ENCODE measurements at places on chromosomes 11 and 22. TPM values are rescaled to one million over a fixed set of nuclear protein-coding genes. Genes with fewer than 3 reads are reported as not detected.

- no peaks in the 10 kb centered on the region for H3K36me3 ChIP-seq
- no peak for DNase-seq
- no peak overlapping the region for H3K4me3 ChIP-seq
Measured at GRCh38 chr11:34866375-34866774, 49.8 kb downstream of the APIP start.

The APOL5 gene
- total RNA-seq, result 0.09 TPM

DNA sequence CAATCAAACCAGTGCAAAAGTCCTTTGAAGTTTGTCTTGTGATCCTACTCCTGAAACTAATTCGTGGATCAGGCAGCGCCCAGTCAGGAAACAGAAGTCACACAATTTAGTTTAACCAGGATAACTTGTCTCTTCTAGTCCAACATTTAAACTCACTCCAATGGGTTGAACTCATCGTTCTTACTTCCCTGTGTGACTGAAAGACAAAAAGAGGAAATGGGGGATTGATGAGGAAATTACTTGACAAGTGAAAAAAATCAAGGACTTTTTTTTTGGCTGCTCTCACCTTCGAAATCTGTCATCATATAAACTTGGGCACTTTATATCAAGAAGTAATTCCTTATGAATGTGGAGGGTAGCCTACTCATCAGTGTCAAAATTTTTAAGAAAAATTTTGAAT, 78.4 kb downstream of the HSD17B12 start:
- no peak overlapping the region for H3K4me3 ChIP-seq
- no peak for DNase-seq
- peaks cover 3% of the 10 kb centered on the region for H3K36me3 ChIP-seq
- H3K27me3 ChIP-seq, result no peaks in the 10 kb centered on the region

- no peaks in the 10 kb centered on the region for H3K36me3 ChIP-seq
- H3K4me3 ChIP-seq, result no peak overlapping the region
- H3K27me3 ChIP-seq, result no peaks in the 10 kb centered on the region
- H3K4me1 ChIP-seq, result no peaks in the 10 kb centered on the region
Measured at GRCh38 chr11:74739546-74740270, 8.5 kb upstream of the CHRDL2 start.

DNA sequence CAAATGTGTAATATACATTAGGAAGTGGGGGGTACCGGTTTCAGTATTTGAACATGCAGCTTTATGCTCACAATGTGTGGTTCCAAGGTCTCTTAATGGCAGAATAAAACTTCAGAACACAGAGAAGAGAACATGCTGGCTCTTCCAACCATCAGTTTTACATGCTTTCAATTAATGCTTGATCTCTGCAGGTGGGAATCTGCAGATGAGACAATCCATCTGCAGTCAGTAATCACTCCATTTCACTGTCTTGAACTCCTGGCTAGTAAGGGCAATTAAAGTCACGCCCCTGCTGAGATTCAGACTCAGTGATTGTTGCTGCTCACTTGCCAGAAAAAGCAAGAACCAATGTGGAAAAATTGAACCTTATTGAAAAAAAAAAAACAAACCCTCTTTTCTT, 945.7 kb downstream of the DLG2 start:
- no peak overlapping the region for H3K27ac ChIP-seq
- no peaks in the 10 kb centered on the region for H3K27me3 ChIP-seq
- no peak overlapping the region for H3K4me3 ChIP-seq
- H3K4me1 ChIP-seq, result no peaks in the 10 kb centered on the region
- DNase-seq, result no peak

DNA sequence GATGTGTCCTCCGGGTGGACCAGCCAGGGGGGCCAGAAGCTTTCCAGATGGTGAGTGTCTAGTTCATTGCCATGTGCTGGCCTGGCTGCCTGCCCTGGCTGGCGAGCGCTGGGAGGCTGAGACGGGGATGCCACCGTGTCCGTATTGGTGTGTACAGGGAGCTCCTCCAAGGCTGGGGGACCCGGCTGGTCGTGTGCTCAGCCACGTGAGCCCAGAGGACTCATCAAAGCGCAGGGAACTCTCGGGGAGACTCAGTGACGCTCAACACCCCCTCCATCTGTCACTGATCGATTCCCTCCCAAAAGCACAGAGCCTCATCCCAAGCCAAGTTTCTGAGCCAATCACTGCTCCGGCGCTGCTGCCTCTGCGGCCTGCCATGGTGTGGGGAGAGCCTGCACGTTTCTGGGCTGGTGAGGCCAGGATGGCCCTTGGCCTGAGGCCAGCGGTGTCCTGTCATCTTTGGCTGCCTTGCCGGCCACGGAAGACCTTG, 423.7 kb downstream of the SHANK2 start:
- peaks cover 6% of the 10 kb centered on the region for H3K27me3 ChIP-seq
- no peak overlapping the region for H3K27ac ChIP-seq
- no peak overlapping the region for H3K4me3 ChIP-seq
- no peaks in the 10 kb centered on the region for H3K4me1 ChIP-seq

- H3K36me3 ChIP-seq, result no peaks in the 10 kb centered on the region
- H3K27ac ChIP-seq, result no peak overlapping the region
- no peaks in the 10 kb centered on the region for H3K27me3 ChIP-seq
Measured at GRCh38 chr11:133619973-133620372, 87.7 kb upstream of the OPCML start.

The SAA2 gene
- total RNA-seq, result 7.9 TPM

DNA sequence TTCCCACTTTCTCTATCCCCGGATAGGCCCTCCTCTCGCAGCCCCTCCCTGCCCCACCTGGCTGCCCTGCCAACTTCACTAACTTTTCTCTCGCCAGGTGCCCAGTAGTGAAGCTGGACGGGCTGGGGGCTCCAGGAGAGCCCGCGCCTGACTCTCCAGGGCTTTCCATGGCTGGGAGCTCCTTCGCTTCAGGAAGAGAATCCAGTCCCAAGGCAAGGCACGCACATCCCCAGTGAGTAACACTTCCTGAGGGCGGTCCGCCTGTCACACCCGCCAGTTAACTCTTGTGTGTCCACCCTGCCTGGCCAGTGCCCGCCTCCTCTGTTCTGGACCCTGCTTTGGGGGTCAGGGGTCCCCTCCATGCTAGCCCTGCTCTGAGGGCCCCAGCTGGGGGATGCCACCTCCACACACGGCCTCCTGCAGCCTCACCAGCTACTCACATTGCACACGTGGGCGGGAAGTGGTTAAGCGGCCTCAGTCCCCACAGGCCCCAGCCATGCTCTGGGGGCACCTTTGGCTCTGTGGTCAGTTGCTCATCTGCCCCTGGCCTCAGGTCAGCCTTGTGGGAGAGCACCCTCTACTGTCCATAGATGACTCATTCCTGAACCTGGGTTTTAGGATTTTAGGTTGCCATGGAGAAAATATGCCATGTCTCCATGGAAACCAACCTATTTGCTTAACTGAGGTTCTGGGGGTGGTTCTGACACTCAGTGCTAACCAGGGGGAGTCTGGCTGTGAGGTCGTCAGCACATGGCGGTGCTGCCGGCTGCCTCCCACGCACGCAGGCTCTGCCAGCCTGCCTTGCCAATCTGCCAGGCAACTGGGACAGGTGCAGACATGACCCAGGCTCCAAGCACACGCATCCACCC, at the start of gene RIN1:
Gene RIN1 (minus strand): TSS at position 201 of the 869 bp plus-strand sequence. CDS start 32 bp downstream, at position 169.
- peak within 1 kb of the TSS; percentile 47 for H3K27ac ChIP-seq
- DNase-seq, result no peak
- H3K27me3 ChIP-seq, result peaks cover 5% of the 10 kb centered on the region

DNA sequence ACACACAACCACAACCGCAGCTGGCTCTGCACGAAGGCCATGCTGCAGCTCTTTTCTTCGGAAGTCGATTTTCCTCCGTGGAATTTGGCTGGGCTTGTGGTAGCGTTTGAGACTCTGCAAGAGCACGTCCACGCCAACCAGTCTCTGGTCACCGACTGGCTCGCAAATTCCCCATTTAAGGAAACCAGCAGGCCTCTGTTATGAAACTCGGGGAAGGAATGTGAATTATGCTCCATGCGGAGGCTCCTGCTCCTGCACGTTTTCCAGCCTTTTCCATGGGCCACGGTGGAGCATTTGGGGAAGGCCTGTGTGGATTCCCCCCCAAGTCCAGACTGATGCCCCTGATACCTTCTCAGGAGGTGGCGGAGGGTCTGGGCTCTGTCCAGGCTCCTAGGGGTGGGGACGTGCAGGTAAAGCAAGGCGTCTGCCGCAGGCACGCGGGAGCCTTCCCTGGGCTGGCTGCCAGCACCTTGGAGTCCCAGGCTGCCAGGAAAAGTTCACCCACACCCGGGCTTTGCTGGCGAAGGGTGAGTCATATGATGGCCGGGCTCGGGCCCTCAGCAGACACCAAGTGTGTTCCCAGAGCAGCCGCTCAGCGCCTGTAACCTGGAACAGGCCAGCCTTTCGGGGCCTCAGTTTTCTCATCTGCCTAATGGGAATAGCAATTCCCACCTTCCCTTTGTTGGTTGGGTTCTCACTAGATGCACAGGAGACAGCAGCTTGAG, 41.9 kb downstream of the LRP5 start:
- H3K36me3 ChIP-seq, result peaks cover 18% of the 10 kb centered on the region
- no peak overlapping the region for H3K27ac ChIP-seq
- no peak overlapping the region for H3K4me3 ChIP-seq
- H3K27me3 ChIP-seq, result no peaks in the 10 kb centered on the region

- no peaks in the 10 kb centered on the region for H3K36me3 ChIP-seq
- no peaks in the 10 kb centered on the region for H3K4me1 ChIP-seq
- no peaks in the 10 kb centered on the region for H3K27me3 ChIP-seq
- H3K4me3 ChIP-seq, result no peak overlapping the region
- no peak for DNase-seq
Measured at GRCh38 chr11:70736937-70737640, 338.8 kb downstream of the CTTN start.

GRCh38 chr11:102323542-102324251, 6.4 kb downstream of the BIRC3 start:
- peaks cover 18% of the 10 kb centered on the region for H3K4me1 ChIP-seq
- no peak for DNase-seq
- no peak overlapping the region for H3K27ac ChIP-seq

The CYB561A3 gene
- total RNA-seq, result 16.0 TPM

The OPCML gene
- total RNA-seq, result 0.09 TPM

The BIRC3 gene
- total RNA-seq, result 63.6 TPM

GRCh38 chr11:113885897-113886296, 10.5 kb upstream of the USP28 start:
- H3K27ac ChIP-seq, result no peak overlapping the region
- no peaks in the 10 kb centered on the region for H3K36me3 ChIP-seq
- no peaks in the 10 kb centered on the region for H3K4me1 ChIP-seq
- no peak overlapping the region for H3K4me3 ChIP-seq
- no peak for DNase-seq

GRCh38 chr11:45745065-45745811, 59.7 kb upstream of the SLC35C1 start:
- H3K36me3 ChIP-seq, result no peaks in the 10 kb centered on the region
- H3K27ac ChIP-seq, result no peak overlapping the region
- H3K4me3 ChIP-seq, result no peak overlapping the region
- DNase-seq, result no peak

DNA sequence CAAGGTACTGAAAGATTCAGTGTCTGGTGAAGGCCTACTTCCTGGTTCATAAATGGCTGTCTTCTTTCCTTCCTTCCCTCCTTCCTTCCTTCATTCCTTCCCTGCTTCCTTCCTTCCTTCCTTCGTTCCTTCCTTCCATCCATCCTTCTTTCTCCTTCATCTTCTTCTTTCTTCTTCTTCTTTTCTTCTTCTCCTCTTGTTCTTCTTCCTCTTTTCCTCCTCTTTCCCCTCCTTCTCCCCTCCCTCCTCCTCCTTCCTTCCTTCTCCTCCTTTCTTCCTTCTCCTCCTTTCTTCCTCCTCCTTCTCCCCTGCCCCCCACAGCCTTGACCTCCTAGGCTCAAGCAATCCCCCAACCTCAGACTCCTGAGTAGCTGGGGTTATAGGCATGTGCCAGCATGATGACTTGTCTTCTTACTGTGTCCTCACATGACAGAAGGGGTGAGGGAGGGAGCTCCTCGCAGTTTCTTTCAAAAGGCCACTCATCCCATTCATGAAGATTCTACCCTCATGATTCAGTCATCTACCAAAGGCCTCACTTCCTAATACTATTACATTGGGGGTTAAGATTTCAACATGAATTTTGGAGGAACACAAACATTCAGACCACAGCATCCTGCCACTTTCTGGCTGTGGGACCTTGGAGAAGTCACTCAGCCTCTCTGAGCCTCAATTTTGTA, 22.6 kb upstream of the CCDC134 start:
- H3K4me1 ChIP-seq, result peaks cover 16% of the 10 kb centered on the region
- no peak for DNase-seq
- no peaks in the 10 kb centered on the region for H3K36me3 ChIP-seq
- H3K27ac ChIP-seq, result no peak overlapping the region
- H3K27me3 ChIP-seq, result peaks cover 2% of the 10 kb centered on the region
- H3K4me3 ChIP-seq, result no peak overlapping the region

DNA sequence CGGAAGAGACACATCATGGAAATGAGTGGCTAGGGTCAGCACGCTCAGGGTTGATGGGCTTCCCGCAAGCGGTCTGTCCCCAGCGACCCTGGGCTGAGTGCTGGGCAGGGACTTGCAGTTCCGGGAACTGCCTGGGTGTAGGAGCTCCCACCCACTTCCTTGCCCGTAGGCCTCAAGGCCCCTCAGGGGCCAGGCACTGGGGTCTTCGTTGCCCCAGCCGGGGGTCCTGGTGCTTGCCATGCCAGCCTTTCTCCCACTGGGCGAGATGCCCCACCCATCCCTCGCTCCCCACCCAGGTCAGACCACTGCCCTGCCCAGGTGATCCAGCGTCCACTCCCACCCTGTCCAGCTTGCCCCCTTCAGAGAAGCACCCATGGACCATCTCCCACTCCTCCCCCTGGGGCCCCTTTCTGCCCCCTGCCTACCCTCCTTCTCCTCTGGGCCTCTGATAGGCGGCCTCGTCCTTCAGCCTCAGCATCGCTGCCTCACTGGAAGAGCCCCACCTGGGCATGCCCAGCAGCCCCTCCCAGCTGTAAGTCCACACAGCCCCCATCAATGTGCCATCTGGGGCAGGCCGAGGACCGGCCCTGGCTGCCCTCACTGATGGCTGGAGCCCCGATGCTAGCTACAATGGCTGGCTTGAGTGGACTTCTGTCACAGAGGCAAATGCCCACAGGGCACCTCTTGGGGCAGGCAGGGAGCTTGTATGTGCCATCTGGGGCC, 17.8 kb upstream of the DGCR8 start:
- DNase-seq, result no peak
- peaks cover 49% of the 10 kb centered on the region for H3K36me3 ChIP-seq
- H3K27ac ChIP-seq, result no peak overlapping the region
- no peaks in the 10 kb centered on the region for H3K27me3 ChIP-seq

GRCh38 chr22:19995611-19996339, 20.8 kb downstream of the ARVCF start:
- H3K27ac ChIP-seq, result no peak overlapping the region
- H3K4me3 ChIP-seq, result no peak overlapping the region
- H3K4me1 ChIP-seq, result no peaks in the 10 kb centered on the region

DNA sequence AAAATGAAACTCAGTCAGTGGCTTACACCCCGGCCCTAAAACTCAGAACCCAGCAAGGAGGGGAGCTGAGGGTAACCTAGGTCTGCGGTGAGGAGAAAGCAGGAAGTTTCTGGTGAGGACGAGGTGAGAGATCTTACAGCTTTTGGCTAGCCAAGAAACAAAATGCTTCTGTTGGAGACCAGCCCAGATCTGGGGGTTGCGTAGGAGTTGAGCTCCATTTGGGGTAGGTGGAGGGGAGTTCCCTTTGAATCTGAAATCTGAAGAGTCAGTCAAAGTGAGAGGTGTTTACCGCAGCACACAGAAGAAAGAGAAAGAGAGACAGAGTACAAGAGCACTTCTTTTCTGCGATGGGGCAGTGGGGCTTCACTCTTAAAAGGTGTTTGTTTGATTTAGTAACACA, 29.6 kb downstream of the EHF start:
- DNase-seq, result peak; percentile 27
- H3K36me3 ChIP-seq, result no peaks in the 10 kb centered on the region

The XPNPEP3 gene
- total RNA-seq, result 6.1 TPM

The NCAPH2 gene
- total RNA-seq, result 57.6 TPM

Data from thymus (tissue), 14 donors.